H4 (cell line): ENCODE measurements at places on chromosomes 13 and 19. TPM values are rescaled to one million over a fixed set of nuclear protein-coding genes. Genes with fewer than 3 reads are reported as not detected.

GRCh38 chr19:19602136-19602712, 16.3 kb downstream of the PBX4 start:
- DNase-seq = no peak

DNA sequence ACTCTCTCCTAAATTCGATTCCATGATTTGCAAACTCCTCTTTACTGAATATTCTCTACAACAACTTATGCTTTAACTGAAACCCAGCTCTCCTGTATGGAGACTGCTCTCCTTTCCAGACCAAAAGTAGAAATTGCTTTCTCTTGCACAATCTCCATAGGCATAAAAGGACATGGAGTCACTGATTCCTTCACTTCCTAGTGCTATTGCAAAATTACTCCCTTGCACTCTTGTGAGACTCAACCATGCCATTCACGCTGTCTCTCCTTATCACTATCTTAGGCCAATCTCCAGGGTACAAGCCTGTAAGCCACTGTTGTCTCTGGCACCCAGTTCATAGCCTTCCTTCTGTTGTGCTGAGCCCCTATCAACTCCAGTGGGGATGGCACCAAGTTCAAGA, 30.6 kb downstream of the SERPINE3 start:
- no peak for DNase-seq

GRCh38 chr19:3154957-3155736, 19.3 kb downstream of the GNA15 start:
- peak; percentile 95 for DNase-seq

KIR3DL2 gene
- total RNA-seq = not detected in 2 replicates

DNA sequence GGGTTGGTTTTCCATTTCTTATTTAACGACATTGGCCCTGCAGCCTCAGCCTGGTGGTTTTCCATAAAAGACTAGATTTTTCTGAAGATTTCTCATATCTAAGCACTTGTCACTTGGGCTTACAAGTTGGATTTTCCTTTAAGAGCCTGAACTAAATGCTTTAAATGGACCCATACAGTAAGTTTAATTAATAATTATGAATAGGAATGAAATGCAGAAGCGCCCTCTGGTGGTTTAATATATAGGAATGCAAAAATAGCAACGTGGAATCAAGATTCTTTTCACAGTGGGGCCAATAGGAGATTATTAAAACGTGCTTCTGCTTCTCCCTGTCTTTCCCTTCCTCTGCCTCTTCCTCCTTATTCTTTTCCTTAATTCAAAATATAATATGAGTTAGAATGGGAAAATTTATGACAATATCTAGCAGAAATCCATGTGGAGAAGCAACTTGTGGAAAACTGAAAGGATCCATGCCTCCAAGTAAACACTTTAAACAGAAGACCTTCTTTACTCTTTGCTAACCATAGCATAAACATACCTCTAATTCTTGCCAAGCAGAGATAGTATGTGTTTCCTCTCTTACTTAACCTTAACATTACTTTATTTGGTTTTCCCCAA, 324.0 kb downstream of the GPC5 start:
- peak; percentile 3 for DNase-seq

WDR87 gene
- total RNA-seq = not detected in 2 replicates

NOTCH3 gene
- 1.1 and 1.5 TPM in 2 replicates for total RNA-seq

- DNase-seq = no peak
Measured at GRCh38 chr13:67916650-67917049, 686.5 kb upstream of the PCDH9 start.

DNA sequence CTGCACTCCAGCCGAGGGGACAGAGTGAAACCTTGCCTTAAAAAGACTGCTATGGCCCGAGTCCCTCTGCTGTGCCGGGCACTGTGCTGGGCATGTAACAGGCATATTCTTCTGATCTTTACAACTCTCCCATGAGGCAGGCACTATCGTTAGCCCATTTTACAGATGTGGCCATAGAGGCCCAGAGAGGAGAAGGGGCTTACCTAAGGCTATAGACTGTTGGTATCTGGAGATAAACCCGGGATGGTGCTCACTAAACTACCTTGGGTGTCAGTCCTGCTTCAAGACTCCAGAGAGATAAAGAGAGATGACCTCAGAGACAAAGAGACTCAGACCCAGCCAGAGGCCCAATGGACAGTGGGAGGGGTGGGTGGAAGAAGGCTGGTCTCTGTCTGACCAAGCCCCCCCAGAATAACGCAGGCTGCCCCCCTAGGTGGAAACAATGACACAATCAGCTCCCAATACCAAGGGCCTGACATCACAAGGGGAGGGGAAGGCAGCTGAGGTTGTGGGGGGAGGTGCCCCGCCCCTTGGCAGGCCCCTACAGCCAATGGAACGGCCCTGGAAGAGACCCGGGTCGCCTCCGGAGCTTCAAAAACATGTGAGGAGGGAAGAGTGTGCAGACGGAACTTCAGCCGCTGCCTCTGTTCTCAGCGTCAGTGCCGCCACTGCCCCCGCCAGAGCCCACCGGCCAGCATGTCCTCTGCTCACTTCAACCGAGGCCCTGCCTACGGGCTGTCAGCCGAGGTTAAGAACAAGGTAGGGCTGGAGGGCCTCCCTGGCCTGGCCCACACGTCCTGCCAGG, at the start of gene CNN1:
Gene CNN1, plus strand, starts transcription at position 620 of the 805 bp plus-strand sequence. Its CDS starts 77 bp downstream, at position 697.
- DNase-seq = no peak

- no peak for DNase-seq
Measured at GRCh38 chr13:73958657-73959397, 175.4 kb downstream of the KLF12 start.

IGLON5 gene
- 0.72 and 1.2 TPM in 2 replicates for total RNA-seq

- DNase-seq = peak; percentile 97
Measured at GRCh38 chr19:32543115-32543900, 37.7 kb upstream of the PDCD5 start.

DNA sequence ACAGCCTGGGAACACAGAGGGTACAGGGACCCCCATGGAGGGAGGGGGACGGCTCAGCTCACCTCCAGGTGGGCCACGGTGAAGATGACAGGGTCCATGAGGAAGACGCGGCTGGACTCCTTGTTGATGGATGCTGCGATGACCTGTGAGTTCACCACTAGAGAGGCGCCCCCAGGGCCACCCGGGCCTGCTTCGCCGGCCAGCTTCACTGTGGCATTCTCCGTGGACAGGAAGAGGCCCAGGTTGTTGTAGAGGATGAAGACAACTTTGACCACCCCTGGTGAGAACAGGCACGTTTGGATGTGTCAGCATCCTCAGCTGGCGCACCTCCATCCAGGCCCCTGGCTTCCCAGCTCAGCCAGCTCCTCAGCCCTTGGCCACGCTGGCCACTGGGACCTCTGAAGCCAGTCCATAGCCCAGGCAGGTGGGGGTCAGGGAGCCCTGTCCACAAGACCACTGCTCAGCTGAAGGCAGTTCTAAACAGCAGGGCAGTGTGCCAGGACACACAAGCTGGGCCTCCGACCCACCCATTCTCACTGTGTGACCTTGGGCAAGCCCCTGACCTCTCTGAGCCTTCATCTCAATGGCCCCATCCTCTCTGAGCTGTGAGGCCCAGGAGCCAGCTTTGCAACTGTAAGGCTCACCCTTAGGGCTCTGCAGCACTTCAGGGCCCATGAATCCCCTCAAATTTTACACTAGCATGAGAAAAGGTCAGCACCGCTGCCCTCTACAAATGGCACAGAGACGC, 22.1 kb upstream of the ASF1B start:
- no peak for DNase-seq

GRCh38 chr19:46009530-46010510, 13.0 kb downstream of the PGLYRP1 start:
- peak; percentile 36 for DNase-seq

GRCh38 chr13:102586615-102587014, 10.2 kb upstream of the TPP2 start:
- DNase-seq = no peak

VN1R4 gene
- not detected in 2 replicates for total RNA-seq

GRCh38 chr19:39983695-39984300, 12.8 kb downstream of the PSMC4 start:
- no peak for DNase-seq

DNA sequence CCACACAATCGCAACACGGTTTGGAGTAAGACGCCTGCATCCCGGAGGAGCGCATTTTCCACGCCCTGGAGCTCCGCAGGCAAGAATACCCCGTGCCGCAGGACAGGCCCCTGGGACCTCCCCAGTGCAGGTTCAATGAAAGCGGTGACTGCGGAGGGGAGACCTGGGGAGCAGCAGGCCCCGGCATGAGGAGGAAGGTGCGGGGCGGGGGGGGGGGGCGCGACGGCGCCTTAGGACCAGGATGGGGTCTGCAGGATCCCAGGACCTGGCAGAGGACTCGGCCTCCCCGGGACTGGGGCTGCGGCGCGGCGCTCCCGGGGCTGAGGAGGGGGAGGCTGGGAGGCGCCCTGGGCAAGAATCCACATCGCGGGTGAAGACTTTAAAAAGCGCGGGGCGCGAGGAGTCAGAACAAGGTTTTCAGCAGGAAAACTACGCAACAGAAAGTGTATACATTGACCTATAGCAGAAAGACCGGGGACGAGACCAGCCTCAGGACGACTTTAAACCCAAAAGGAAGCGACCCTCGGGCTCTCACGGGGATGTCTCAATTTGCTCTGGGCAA, 432 bp downstream of the ZNF611 start:
- DNase-seq = no peak

- no peak for DNase-seq
Measured at GRCh38 chr13:49371943-49372613, 71.8 kb downstream of the CAB39L start.

DNA sequence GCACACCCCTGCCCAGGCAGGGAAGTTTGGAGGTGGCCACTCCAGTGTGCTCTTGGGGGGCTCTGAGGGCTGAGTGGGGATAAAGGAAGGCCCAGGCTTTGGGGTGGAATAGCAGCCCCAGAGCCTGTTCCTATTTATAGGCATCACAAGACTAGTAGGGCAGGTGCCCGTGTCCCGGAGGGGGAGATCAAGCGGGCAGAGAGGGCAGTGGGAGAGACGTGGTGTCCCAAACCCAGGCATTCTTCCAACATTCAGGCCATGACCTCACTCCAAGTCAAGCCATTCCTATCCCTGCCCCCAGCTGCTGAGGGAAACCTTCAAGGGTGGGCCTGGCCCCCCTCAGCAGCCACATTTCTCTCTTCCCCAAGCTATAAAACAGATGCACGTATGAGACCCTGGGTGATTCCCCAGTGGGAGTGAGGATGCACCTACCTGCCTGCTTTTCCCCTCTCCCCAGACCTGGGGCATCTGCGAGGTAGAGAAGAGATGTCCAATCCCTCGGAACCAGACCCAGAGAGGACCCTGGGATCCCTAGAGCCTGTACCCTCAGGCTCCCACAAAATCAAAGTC, 3.9 kb downstream of the WIZ start:
- no peak for DNase-seq

NTF4 gene
- total RNA-seq = not detected in 2 replicates

TINCR gene
- total RNA-seq = 2.3 and 4.3 TPM in 2 replicates

DNA sequence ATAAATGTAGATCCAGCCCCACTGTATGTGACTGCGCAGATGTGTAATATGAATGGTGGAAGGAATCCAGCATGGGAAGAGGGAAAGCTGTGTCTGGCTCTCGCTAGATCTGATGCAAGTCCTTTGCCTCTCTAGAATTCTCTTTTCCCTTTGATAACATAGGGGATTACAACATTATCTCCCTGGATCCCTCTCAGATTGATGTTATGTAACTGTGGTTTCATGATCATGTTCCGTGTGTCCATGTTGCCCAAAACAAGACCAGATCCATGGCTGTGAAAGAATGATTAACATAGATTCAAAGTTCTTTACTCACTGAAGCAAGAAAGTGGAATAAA, 184.0 kb upstream of the UBL3 start:
- no peak for DNase-seq

DNA sequence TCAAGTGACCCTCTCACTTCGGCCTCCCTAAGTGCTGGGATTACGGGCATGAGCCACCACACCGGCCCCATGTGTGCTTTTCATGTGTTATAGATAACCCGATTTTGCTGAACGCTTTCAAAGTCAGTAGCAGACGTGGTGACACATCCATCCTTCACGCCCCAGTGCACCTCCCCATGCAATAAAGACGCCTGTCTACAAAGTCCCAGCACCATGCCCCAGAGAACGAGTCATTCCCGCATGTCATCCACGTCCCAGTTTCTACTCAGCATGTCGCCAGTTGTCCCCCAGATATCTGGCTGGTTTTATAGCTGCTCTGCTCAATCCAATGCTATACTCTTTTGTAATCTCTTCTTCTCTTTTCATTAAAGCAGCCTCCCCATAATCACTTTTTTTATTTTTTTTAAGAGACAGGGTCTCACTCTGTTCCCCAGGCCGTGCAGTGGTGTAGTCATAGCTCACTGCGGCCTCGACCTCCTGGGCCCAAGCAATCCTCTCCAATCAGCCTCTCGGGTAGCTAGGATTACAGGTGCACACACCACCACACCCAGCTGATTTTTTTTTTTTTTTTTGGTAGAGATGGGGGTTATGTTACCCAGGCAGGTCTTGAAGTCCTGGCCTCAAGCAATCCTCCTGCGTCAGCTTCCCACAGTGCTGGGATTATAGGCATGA, 42.5 kb downstream of the DNM2 start:
- no peak for DNase-seq

DNA sequence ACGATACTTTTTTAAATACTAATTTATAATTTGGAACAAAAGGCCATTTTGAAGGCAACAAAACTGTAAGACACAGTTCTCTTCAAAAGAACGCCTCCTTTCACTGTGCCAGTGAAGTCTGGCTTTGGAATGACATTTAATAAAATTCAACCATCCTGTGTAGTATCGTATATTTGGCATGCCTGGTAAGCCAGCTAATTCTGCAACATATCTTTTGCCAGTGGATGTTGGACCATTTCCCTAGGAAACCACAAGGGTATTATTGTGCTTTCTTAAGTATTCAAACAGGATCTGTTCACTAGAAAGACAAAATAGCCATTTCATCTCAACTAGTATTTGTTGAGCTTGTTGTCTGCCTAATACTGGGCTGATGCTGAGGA, 111.6 kb downstream of the RGCC start:
- DNase-seq = peak; percentile 32

- DNase-seq = no peak
Measured at GRCh38 chr19:5717215-5717935, 2.6 kb downstream of the LONP1 start.

ZNF555 gene
- total RNA-seq = 3.0 and 4.8 TPM in 2 replicates

GRCh38 chr13:80716610-80717081, 375.7 kb upstream of the SPRY2 start:
- peak; percentile 2 for DNase-seq

URAD gene
- not detected in 2 replicates for total RNA-seq
